NCI-H2029 treated with DMSO at 0.1 percent for 48 hours (cell line): ENCODE measurements at places on chromosomes 11 and 22.

DNA sequence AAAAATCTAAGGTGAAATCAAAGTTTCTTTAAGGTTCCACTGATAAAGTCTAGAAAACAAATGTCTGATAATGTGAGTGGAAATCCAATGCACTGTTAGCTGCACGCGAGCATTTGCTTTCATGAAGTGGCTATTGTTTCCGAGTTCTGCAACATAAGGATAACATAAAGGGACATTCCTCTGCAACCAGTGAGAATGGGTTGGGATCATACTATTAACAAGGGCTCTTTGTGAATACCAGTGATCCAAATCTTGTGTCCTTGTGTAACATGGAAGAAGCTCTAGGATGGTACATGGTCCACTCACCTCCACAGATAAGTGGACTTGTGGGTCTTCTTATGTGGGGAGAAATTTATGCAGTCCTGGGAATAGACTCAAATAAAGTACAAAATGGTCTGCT, 24.6 kb downstream of the APIP start:
- no peak for DNase-seq

- DNase-seq: peak; percentile 95
These were observed at the start of gene MMP26 for GRCh38 chr11:4704054-4704789. TSS of gene MMP26 (plus strand) at chr11:4704784.

- DNase-seq: no peak
These were observed 51.6 kb downstream of the PARVB start for GRCh38 chr22:44075670-44076069.

DNA sequence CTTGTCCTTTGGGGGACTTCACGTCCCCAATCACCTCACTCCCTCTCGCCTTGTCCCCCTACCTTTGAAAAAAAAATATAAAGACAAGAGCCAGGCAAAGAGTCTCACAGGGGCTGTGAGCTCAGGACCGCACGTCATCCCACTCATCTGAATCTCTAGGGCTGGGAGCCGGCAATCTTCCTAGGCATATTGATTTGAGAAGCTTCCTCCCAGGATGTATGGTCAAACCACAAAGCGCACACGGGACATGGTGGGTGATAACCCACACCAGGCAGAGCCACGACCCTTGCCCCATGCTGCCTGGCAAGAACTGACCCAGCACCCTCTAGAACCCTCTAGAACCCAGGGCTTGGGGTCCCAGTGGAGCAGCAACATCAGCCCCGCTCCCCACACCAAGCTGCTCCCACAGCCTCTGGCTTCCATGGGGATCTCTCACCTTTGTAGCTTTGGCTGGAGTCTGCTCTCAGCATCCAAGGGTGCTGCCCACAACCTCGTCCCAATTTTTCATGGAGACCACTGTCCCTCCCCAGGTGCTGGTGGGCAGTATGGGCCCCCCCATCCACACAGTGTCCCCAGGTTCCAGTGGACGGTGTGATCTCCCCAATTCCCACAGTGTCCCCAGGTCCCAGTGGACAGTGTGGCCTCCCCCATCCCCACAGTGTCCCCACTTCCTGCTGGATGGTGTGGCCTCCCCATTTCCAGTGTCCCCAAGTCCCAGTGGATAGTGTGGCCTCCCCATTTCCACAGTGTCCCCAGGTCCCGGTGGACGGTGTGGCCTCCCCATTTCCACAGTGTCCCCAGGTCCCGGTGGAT, 85.2 kb upstream of the FGF3 start:
- DNase-seq: no peak
